Left lung (tissue), 14 donors: ENCODE measurements at places on chromosomes 3 and 15. TPM values are rescaled to one million over a fixed set of nuclear protein-coding genes. Genes with fewer than 3 reads are reported as not detected.

CRYGS gene
- polyA plus RNA-seq = 8.7 TPM

RTP1 gene
- polyA plus RNA-seq = not detected

DNA sequence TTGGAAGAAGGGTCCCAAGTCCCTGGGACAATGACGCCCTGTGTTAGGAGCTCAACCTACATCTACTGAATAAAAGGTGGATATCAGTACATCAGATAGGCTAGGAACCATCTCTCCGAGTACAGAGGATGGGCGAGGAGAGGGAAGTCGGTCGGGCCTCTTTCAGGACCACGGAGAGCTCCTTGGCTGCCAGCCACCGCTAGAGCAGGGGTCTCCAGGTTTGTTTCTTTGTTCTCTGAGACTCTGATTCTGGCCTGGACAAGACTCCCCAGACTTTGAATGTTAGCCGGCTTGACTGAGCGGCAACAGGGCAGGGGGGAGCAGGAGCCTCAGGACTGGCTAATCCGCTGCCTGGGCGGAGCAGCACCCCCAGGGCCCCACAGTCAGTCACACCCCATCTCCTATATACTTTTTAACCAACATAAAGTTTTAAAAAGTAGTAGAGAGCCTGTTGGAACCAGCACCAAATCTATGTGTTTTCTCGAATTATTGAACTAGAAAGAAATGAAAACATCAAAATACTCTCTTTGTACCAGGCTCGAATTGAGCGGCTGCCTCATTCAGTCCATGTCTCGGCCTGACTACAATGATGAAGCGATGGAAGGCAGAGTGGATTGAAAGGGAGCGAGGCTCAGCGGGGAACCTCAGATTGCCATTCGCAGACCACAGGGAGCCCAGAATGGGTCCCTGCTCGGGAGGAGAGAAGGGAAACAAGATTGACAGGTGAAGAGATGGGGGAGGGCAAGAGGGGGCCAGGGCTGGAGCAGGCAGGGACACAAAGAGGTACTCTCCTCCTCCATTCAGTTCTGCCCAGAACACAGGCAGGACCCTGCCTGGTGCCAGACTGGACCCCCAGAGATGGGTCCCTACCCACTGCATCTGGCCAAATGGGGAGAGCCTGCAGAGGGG is 131.6 kb downstream of the TPRA1 start:
- no peak overlapping the region for H3K4me3 ChIP-seq
- no peak overlapping the region for H3K27ac ChIP-seq
- H3K4me1 ChIP-seq = peaks cover 14% of the 10 kb centered on the region
- DNase-seq = no peak
- no peaks in the 10 kb centered on the region for H3K36me3 ChIP-seq
- H3K27me3 ChIP-seq = peaks cover 30% of the 10 kb centered on the region

NAA50 gene
- 122 TPM for polyA plus RNA-seq

DNA sequence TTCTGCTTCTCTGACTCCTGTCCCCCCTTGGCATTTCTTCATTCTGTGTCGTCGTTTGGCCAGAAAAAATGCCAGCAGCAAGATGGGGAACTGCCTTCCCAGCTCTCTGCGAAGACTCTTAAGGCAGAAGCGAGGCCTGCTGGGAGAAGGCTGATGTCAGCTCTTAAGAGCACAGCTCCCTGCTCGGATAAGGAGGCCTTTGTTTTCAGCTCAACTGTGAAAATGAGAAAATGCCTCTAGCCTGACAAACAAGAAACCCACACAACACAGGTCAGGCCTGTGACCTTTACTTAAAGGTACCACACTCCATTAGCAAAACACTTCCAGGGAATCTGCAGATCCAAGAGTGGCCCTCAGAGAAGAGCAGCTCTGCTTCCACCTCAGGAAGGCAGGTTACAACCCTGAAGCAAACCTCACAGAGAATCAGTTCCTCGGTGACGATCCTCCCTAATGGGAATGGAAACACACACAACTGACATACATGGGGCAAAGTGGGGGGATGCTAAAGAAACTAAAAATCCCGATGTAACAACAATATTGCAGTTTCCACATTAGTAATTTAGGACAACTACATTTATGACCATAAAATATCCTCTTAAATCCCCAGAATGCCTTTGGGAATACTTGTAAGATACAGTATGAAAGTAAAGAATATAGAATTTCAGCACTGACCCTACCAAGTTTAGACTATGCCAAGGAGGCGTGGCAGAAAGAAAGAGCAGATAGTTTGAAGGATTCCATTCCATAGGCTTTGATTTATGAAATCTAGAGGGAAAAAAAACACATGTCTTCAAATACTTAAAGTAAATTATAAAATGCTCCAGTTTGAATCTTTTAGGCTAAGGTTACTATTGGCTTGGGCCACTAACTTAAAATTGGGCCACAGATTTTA is 52.1 kb downstream of the VGLL4 start:
- peak; percentile 72 for DNase-seq
- peak overlapping the region; percentile 55 for H3K27ac ChIP-seq
- no peaks in the 10 kb centered on the region for H3K36me3 ChIP-seq
- H3K27me3 ChIP-seq = no peaks in the 10 kb centered on the region
- no peak overlapping the region for H3K4me3 ChIP-seq

- no peaks in the 10 kb centered on the region for H3K4me1 ChIP-seq
- no peaks in the 10 kb centered on the region for H3K36me3 ChIP-seq
- H3K4me3 ChIP-seq = no peak overlapping the region
- no peaks in the 10 kb centered on the region for H3K27me3 ChIP-seq
- no peak for DNase-seq
These were observed 1014.7 kb upstream of the CFAP20DC start for GRCh38 chr3:60064210-60065178.

DNA sequence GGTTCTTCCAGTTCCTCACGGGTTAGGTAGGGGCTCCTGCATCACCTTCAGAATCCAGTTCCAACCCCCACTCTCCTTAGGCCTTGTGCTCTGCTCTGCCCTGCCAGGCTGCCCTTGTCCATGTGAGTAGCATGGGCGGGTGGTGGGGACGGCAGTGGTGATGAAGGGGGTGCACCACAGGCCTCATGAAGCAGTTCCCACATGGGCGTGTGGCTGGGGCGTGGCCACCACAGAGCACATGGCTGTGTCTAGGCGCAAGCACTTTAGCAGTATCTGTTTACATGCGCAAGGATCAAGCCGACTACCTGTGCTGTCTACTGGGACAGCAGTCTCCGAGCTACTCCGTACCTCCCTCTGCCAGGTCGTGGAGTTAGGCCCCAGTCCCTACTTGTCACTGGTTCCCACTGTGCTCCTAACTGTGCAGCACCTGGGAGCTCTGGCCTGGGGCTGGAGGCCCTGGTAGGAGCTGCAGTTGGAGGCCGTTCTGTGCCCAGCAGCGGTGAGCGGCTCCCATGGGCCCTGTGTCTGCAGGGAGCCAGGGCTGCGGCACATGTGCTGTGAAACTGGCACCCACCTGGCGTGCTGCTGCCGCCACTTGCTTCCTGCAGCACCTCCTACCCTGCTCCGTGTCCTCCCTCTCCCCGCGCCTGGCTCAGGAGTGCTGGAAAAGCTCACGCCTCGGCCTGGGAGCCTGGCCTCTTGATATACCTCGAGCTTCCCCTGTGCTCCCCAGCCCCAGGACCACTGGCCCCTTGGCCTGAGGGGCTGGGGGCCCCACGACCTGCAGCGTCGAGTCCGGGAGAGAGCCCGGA is 53.5 kb downstream of the PLXNA1 start:
- no peak for DNase-seq
- no peak overlapping the region for H3K27ac ChIP-seq
- H3K27me3 ChIP-seq = no peaks in the 10 kb centered on the region
- H3K4me1 ChIP-seq = peaks cover 11% of the 10 kb centered on the region
- no peaks in the 10 kb centered on the region for H3K36me3 ChIP-seq

DNA sequence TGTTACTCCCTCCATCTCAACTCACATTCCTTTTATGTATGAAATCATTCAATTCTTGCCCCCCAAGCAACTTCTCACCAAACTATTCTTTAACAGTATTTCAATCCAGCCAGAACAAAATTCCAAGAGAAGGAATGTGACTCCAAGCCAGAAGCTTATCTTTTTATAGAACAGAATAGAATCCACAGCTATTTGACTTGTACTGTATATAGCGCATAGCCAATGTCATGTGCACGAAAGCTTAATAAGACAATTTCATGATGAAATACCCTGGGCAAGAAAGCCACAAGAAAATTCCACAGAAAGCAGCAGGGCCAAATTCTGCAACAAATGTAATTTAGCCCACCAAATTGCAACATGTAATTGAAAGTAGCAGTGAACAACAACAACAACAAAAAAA is 127.6 kb upstream of the UBE2E2 start:
- no peaks in the 10 kb centered on the region for H3K4me1 ChIP-seq
- no peak overlapping the region for H3K4me3 ChIP-seq
- H3K36me3 ChIP-seq = no peaks in the 10 kb centered on the region
- no peak for DNase-seq

AMT gene
- 27.3 TPM for polyA plus RNA-seq

GRCh38 chr3:66449411-66449974 is 51.3 kb downstream of the LRIG1 start:
- no peaks in the 10 kb centered on the region for H3K27me3 ChIP-seq
- DNase-seq = no peak

NOX5 gene
- 0.35 TPM for polyA plus RNA-seq

DNA sequence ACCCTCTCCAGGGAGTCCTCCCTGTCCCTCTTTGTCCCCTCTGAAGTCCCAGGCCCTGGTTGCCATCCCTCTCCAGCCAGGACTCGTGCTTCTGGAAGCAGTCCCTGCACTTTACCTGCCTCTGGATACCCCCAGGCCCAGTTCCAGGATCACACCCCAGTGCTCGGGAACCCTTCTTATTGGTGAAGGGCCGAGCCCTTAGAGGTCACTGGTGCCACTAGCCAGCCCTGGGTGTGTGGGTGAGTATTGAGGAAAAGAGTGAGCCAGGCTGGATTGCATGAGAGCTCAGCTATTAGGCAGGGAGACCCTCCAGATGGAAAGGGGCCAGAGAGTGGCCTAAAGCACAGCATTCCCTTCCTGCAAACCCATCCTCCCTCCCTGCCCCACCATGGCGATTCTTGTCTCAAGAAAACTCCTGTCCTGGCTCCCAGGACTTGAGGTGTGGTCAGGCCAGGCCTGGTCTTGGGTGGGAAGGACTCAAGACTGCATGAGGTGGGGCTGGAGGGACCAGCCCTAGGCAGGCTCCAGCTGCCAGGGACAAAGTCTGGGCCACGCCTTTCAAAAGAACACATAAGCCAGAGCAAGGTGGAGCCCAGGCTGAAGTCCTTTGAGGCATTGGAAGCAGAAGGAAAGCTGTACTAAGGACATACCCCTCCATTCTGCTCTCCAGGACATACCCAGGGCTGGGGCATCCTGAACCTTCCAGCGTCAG is 4.8 kb upstream of the PHGR1 start:
- peaks cover 3% of the 10 kb centered on the region for H3K4me1 ChIP-seq
- H3K27me3 ChIP-seq = no peaks in the 10 kb centered on the region
- H3K27ac ChIP-seq = no peak overlapping the region
- H3K36me3 ChIP-seq = no peaks in the 10 kb centered on the region
- H3K4me3 ChIP-seq = no peak overlapping the region
- DNase-seq = no peak

PLA2G4F gene
- polyA plus RNA-seq = 8.0 TPM

PLA2G4D gene
- polyA plus RNA-seq = 0.11 TPM

DNA sequence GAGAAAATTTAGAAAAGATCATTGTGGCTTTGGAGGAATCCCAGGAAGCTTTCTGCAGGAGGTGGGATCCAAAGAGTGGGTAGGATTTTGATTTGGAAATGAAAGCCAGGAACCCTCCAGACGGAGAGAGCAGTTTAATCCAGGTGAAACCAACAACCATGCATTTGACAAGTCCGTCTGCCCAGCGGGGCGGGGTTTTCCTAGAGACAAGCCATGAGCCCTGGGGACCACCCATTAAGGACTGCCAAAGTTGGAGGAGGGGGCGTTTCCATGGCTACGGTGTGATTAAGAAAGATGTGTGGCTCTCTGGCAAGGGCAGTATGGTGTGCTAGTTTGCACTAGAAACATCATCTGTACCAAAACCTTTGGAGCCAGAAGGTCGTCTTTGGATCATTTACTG is 53.4 kb downstream of the SRGAP3 start:
- H3K27ac ChIP-seq = no peak overlapping the region
- H3K4me3 ChIP-seq = no peak overlapping the region
- DNase-seq = no peak
- H3K27me3 ChIP-seq = no peaks in the 10 kb centered on the region
- H3K4me1 ChIP-seq = no peaks in the 10 kb centered on the region
- no peaks in the 10 kb centered on the region for H3K36me3 ChIP-seq

CHRD gene
- polyA plus RNA-seq = 17.9 TPM

CADPS gene
- 2.9 TPM for polyA plus RNA-seq

GRCh38 chr15:36763685-36764084 is 184.3 kb downstream of the CDIN1 start:
- H3K4me1 ChIP-seq = no peaks in the 10 kb centered on the region
- no peaks in the 10 kb centered on the region for H3K27me3 ChIP-seq
- H3K27ac ChIP-seq = no peak overlapping the region
- no peaks in the 10 kb centered on the region for H3K36me3 ChIP-seq

DNA sequence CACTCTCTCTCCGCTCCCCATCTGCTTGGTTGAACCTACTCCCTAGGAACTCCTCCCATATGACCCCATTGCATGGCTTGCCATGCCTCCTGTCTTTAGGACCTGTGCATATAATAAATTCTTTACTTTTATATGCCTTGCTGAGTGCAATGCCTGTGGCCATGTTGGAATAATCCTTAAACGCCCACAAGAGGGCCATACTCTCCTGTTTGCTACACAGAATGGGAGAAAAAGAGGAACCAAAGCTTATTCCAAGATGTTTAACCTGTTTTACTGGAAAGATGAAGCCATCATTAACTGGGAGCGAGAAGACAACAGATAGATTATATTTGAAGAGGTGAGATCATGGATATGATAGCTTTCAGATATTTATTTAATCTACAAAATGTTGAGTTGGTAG is 1097.8 kb downstream of the NAALADL2 start:
- H3K27me3 ChIP-seq = no peaks in the 10 kb centered on the region
- H3K27ac ChIP-seq = no peak overlapping the region
- no peak for DNase-seq
- H3K4me1 ChIP-seq = no peaks in the 10 kb centered on the region

DNA sequence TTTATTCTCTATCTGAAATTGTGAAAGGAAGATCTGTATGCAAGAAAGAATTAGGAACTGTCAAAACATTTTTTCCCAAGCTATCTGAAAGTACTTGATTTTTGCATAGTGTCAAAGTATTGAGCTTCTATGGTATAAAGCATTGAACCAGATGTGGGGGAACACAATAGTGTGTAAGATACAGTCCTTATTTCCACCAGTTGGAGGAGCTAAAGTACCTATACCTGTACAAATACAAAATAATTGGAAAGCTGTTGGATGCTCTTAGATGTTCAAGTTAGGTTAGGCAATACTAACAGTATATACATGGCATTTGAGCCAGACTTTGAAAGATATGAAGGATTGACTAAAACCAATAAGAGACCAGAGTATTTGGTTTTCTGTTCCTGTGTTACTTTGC is 148.4 kb downstream of the B3GALNT1 start:
- no peaks in the 10 kb centered on the region for H3K36me3 ChIP-seq
- no peaks in the 10 kb centered on the region for H3K27me3 ChIP-seq
- H3K27ac ChIP-seq = no peak overlapping the region
- H3K4me3 ChIP-seq = no peak overlapping the region
- DNase-seq = no peak
- H3K4me1 ChIP-seq = no peaks in the 10 kb centered on the region

PRSS50 gene
- polyA plus RNA-seq = 0.38 TPM

CLRN1 gene
- polyA plus RNA-seq = not detected

TCAIM gene
- 23.4 TPM for polyA plus RNA-seq

ZKSCAN7 gene
- 17.9 TPM for polyA plus RNA-seq

GRCh38 chr15:91913560-91913959 is 60.1 kb downstream of the SLCO3A1 start:
- H3K4me1 ChIP-seq = no peaks in the 10 kb centered on the region
- no peak overlapping the region for H3K27ac ChIP-seq
- H3K27me3 ChIP-seq = no peaks in the 10 kb centered on the region
- no peak overlapping the region for H3K4me3 ChIP-seq
- DNase-seq = no peak

- H3K27ac ChIP-seq = no peak overlapping the region
- DNase-seq = peak; percentile 28
- no peaks in the 10 kb centered on the region for H3K4me1 ChIP-seq
- no peaks in the 10 kb centered on the region for H3K27me3 ChIP-seq
- H3K4me3 ChIP-seq = no peak overlapping the region
These were observed 51.1 kb downstream of the TFG start for GRCh38 chr3:100760377-100760776.
